ENCODE measurements at places on chromosomes 2 and 18.
A peak's percentile ranks its signal among the peaks of the same experiment; 100 is the strongest.

DNA sequence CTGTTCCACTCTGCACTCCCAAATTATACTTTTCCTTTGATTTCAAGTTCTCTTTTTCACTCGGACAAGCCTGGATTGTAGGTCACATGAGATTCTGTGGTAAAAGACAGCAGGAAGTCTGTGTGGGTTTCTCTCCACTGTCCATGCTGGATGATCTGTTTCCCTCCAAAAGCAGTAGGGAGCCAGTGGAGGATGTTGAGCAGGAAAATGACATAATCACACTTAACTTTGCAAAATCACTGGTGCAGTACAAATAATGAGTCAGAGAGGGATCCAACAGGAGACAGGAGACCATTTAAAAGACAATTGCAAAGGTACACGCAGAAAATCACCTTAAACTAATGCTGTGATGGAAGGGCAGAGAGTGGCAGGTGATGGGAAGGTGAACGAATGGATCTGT lies 301.3 kb downstream of the ZNF407 start:
- no peak for DNase-seq

DNA sequence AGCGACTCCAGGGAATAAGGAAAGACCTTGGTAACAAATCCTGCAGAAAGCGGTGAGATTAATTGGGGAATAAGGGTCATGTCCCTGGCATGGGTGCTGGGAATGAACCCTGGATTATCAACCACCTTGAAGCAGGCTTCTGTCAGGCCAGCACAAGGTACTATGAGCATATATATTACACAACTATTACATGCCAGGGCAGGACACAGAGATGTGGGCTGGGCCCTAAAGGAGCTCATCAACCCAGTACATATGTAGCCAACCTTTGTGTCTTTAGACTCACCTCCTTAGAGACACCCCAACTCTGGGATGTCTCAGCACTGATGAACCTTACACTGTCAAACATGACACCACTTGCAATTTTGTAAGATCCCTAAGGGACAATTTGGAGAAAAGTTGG lies 3.4 kb downstream of the SFXN5 start:
- no peak for DNase-seq

GRCh38 chr2:105772362-105772761 lies 27.6 kb downstream of the NCK2 start:
- no peak for DNase-seq

DNA sequence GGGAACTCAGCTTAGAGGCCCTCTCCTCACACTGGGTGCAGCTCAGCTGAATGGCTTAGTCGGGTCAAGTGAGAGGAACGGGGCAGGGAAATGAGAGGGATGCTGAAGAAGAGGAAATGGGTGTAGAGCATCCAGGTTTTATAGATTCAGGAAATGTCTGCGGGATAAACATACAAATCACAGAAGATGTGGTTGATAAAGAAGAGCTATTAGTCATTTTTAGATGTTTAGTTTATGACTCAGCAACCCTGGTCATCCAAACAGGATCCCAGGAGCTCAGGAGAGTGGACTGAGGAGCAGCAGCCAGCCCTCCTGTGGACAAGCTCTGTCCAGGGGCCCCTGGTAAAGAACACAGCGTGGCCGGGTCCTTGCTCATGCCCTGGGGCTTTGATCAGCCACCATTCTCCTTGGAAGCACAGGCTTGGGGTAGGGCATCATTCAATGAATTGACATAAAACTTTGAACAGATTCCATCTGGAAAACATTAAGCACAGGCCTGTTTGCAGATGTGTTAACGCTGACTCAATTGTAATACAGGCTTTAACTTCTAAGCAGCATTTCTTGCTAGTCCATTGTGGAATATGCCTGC lies 83.0 kb downstream of the NPAS2 start:
- DNase-seq, result no peak

- DNase-seq, result no peak
These were observed 161.4 kb upstream of the GULP1 start for GRCh38 chr2:188130317-188130716.

- DNase-seq, result no peak
These were observed 297.0 kb upstream of the GULP1 start for GRCh38 chr2:187994464-187995331.

DNA sequence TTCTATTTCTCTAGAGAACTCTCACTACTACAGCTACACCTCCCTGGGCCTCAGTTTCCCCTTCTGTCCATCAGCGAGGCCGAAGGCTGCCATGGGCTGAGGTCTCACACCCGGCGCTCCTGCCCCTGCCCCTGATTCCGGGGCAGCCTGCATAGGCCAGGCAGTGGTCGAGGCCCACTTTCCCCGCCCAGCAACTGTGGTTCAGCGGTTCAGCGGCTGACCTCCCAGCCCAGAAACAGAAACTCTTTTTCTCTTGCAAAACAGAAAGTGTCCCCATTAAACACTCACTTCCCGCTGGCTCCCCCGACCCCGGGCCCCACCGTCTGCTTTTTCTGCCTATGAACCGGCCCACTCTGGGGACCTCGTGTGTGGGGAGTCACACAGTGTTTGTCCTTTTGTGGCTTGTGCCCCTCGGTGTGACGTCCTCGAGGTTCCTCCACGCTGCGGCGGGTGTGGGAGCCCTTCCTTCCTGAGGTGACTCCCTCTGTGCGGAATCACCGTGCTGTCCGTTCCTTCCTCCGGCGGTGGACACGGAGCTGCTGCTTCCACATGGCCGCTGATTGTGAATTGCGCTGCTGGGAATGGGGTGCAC lies 16.0 kb downstream of the PDCD1 start:
- peak; percentile 28 for DNase-seq

GRCh38 chr2:111054791-111055691 lies 65.7 kb upstream of the BCL2L11 start:
- no peak for DNase-seq

- DNase-seq, result no peak
These were observed 15.8 kb downstream of the GKN2 start for GRCh38 chr2:68936889-68937288.

DNA sequence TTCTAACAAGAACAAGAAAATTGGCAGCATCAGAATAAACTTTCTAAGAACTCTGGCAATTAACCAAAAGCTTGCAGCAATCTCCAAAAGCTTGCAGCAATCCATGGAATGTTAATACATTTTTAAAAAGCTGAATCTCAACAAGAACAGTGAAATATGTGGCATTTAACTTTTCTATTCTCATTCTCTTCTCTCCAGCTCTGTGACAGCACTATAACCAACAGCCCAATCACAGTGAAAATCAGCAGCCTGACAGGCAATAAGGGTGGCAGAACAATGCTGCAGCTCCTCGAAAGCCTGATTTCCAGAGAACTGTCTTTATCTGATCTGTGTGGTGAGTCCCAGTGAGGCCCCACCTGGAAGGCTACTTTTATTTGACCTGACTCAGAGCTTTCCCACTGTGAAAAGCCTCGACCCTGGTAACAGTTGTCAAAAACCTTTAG lies 60.0 kb downstream of the TMEM131 start:
- DNase-seq, result no peak

DNA sequence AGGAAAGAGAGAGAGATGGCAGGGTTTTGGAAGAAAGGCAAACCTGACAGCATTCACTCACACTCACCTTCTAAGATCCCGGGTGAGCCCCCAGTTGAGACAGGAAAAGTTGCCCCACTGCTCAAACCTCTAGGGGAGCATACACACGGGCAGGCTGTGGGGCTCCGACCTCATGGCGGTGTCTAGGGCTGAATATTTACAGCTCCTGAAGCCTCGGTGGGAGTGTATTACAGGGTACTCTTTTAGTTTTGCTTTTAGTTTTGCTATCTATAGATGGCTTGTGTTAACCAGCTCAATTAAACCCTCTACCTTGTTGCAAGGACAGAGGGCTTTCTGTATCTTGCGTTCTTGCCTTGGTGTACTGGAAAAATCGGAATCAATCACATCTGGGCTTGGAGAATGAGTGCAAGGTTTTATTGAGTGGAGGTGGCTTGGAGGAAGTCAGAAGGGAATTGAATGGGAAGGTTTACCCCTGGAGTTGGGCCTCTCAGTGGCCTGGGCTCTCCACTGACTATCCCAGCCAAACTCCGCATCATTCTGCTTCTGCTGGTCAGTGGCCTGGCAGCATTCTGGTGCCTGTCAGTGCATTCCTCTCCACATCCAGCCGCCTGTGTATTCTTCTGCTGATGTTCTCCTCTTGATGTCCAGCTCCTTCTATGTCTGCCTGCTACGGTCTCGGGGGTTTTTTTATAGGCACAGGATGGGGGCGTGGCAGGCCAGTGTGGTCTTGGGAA lies 10.1 kb upstream of the IFIH1 start:
- no peak for DNase-seq

GRCh38 chr2:143148757-143149156 lies 19.5 kb downstream of the ARHGAP15 start:
- DNase-seq, result no peak

DNA sequence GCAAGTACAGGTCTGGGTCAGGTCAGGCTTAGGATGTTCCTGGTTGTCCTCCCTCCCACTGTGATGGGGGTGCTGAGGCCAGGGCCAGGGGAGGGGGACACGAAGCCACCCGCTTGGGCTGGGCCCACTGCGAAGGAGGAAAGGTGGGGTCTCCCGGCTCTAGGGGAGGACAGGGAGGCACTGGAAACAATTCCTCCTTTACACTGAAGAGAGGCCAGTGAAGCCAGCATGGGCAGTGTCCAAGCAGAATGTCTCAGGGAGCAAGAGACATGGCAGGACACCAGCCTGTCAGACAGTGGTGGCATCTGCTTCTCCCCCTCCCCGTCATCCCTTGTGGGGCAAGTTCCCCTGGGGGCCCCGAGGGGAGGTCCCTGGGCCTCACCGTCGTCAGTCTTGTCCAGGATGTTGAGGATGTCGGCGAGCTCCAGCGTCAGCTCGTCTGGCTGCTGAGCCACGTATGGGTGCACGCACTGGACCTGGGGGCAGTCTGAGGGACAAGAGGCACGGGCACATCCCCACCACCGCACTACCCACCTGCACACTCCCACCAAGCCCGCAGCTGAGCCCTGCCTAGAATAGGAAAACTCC lies 10.8 kb downstream of the SNORC start:
- no peak for DNase-seq

DNA sequence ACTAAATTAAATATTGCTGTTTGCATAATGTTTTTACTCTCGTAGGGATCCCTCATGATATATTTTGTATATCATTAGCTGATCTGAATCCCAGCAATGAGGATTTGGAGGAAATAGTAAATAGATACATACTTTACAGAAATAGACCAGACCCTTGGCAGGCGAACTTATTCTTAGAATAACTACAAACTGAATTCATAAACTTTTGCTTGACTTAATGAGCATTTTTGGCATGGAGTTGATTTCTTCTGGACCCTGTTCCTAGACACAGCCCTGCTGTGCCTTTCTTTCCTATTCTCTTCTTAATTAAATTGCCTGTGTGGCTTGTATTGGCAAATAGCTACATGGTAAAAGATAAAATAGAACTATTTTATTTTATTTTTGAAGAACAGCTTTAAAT lies 145.9 kb downstream of the GREB1L start:
- DNase-seq, result no peak

Data from stimulated activated CD8-positive, alpha-beta memory T cell treated with anti-CD3 and anti-CD28 coated beads, Interleukin-4, amount 100 ng/mL, for 4 hours (primary cell).